ENCODE measurements at places on chromosomes 2 and 18. TPM values are rescaled to one million over a fixed set of nuclear protein-coding genes. Genes with fewer than 3 reads are reported as not detected.

HTR2B gene
- total RNA-seq, result 0.07 TPM

REG1B gene
- total RNA-seq, result not detected

STARD6 gene
- not detected for total RNA-seq

FAM110C gene
- total RNA-seq, result not detected

MPP4 gene
- total RNA-seq, result 15.8 TPM

TGFA gene
- total RNA-seq, result 0.66 TPM

GPBAR1 gene
- total RNA-seq, result 0.40 TPM

HOXD1 gene
- total RNA-seq, result not detected

CCDC85A gene
- 15.4 TPM for total RNA-seq

SKOR2 gene
- not detected for total RNA-seq

SERPINB12 gene
- total RNA-seq, result not detected

MC5R gene
- not detected for total RNA-seq

TUBA3D gene
- total RNA-seq, result not detected

ALPI gene
- not detected for total RNA-seq

GKN2 gene
- not detected for total RNA-seq

TET3 gene
- total RNA-seq, result 10.0 TPM

CFAP53 gene
- total RNA-seq, result 0.07 TPM

CIB4 gene
- not detected for total RNA-seq

ARHGAP15 gene
- not detected for total RNA-seq

UGT1A3 gene
- not detected for total RNA-seq

QPCT gene
- 15.2 TPM for total RNA-seq

CHRNG gene
- total RNA-seq, result not detected

IL36RN gene
- total RNA-seq, result not detected

SERPINB5 gene
- not detected for total RNA-seq

KCNF1 gene
- total RNA-seq, result 0.36 TPM

C2orf80 gene
- total RNA-seq, result not detected

BIN1 gene
- 40.9 TPM for total RNA-seq

CXXC1 gene
- 37.7 TPM for total RNA-seq
